ENCODE measurements at places on chromosomes 2 and 18.

- no peak for DNase-seq
Measured at GRCh38 chr2:36068086-36068485, 287.5 kb upstream of the CRIM1 start.

GRCh38 chr2:106781196-106781595, 104.8 kb downstream of the ST6GAL2 start:
- DNase-seq: no peak

DNA sequence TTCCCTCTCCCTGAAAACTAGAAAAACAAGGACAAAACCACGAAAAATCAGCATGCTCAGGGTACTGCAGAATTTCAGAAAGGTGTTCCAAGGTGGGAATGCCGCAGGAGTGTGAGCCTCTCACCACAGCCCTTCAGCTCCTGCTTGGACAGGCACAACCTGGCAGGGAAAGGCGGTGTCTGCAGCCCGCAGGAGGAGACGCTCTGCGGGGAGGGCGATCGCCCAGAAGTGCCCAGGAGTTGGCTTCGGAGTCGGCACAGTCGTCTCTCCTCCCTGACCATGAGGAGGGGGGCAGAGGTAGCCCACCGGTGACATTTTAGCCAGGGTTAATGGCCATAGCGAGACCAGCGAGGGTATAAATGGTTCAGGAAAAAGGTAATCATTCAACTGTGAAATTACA, 57.2 kb downstream of the TMEM18 start:
- no peak for DNase-seq

DNA sequence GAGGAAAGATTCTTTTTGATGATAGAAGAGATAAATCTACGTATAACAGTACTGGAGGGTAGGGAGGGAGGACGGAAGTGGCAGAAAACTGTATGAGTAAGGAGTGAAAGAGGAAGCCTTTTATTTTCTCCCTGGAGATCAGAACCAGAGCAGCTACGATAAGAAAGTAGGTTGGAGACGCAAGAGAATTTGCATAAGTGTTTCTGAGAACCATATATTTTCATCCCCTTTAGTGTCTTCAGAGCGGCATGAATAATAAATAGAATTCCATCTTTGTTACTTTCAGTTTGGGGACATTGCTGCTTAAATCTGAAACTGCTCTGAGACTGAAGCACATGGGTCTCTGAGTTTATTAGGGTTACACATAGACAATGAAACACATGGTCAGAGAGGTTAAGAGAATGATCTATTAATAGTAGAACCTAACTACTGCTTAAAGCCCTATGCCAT, 230.2 kb upstream of the TNP1 start:
- DNase-seq: peak; percentile 95

GRCh38 chr18:35095983-35096676, 54.9 kb downstream of the MAPRE2 start:
- no peak for DNase-seq

GRCh38 chr2:201551901-201552300, 91.4 kb downstream of the TMEM237 start:
- DNase-seq: no peak

- DNase-seq: no peak
Measured at GRCh38 chr2:55155206-55155605, 76.9 kb downstream of the CLHC1 start.

- peak; percentile 20 for DNase-seq
Measured at GRCh38 chr2:26979741-26980140, 9.3 kb downstream of the MAPRE3 start.

GRCh38 chr2:178331474-178332432, 119.2 kb downstream of the PRKRA start:
- DNase-seq: no peak

DNA sequence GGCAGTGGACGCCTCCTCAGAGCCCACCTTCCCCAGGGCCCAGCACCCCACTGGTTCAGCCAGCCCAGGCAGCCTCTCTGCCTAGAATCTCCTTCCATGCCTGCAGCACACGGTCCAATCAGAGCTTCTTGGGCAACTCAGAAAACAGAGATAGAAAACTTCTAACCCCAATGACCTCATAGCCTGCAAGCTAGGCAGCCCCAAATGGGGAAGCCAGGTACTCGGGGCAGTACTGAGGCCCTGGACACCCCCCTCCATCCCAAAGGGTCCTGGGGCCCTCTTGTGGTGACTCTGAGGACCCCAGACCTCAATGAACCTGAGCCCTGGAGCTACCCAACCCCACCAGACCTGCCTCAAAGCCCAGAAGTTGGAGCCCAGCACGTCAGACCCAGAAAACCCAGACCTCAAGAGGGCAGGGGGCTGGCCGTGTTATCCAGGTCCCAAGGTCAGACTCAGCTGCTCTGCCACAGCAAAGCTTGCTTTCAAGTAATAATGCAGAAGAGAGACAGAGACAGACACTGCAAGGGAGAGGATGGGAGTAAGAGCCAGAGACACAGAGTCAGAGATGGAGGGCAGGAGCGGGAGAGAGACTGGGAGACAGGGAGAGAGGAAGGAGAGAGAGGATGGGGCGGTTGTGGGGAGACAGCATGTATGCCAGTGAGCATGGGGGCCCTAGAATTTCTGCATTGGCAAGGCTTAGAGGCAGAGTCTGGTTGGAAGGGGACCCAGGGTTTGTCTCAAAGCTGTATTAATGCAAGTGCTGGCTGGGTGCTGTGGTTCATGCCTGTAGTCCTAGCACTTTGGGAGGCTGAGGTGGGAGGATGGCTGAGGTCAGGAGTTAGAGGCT, 28.2 kb downstream of the SERTAD2 start:
- DNase-seq: peak; percentile 49

DNA sequence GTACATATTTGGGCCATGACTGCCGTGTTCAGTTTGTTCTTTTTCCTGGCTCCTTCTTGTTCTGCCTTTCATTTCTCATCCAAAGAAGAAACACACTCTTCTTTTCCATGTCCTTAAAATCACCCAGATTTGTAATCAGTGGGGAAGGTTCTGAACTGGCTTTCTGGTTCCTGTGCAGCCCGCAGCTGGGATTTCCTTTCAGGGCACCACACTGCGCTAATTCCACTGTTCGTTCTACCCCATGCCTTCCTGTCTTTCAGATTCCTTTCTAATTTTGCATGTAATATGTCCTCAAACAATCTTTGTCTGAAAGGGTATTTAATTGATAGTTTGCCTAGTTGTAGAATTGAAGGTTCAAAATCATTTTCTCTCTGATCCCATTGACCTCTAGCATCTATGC, 94.1 kb downstream of the HS1BP3 start:
- no peak for DNase-seq

- no peak for DNase-seq
Measured at GRCh38 chr18:48408111-48408726, 964 bp downstream of the ZBTB7C start.

DNA sequence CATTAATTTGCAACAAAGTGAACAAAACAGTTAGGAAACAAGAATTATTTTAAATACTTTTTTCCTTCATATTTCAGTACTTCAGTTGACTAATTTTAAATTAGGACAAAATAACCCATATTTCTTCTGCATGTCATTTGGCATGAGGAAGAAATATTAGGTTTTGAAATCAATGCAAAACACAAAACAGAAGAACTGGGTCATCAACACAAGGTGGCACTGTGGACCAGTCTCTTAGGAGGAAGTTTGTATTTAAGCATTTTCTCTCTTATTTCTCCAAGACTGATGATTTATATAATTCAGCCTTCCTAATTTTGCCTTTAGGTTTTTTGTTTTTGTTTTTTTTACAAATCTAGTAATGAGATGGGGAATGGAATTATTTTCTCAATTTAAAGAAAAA, 352.8 kb upstream of the KCNH7 start:
- peak; percentile 18 for DNase-seq

DNA sequence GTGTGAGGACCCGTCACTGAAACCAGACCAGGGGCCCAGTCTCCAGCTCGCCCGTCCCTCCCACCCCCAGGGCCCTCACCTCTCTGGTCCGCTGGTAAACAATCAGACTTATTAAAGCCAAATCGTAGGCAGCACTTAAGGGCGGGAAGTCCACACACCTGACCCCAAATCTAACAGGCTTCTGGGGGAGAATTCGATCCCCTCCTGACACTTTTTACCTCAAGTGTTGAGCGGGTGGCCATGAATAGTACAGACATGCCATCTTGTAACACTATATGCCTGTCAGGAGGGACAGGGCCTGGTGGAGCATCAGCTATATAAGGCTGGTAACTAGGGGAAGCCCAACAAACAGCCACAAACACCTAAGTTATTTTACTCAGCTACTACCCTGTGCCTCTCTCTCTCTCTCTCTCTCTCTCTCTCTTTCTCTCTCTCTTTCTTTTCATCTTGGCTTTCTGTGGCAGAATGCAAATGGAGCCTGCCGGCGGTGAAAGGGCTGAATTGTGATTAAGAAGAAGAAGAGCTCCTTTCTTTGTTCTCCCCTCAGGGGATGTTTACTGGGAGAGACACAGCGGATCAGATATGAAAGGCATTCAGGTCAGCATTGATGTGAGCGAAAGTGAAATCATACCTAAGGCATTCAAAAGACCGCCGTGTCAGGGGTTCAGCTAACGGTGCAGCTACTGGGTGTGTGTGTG, 9.5 kb downstream of the ZEB2 start:
- DNase-seq: peak; percentile 54

Data from MV-4-11 (cell line).